ENCODE measurements at places on chromosomes 12 and 14. TPM values are rescaled to one million over a fixed set of nuclear protein-coding genes. Genes with fewer than 3 reads are reported as not detected.

The PCNX4 gene
- 29.7 TPM for total RNA-seq

DNA sequence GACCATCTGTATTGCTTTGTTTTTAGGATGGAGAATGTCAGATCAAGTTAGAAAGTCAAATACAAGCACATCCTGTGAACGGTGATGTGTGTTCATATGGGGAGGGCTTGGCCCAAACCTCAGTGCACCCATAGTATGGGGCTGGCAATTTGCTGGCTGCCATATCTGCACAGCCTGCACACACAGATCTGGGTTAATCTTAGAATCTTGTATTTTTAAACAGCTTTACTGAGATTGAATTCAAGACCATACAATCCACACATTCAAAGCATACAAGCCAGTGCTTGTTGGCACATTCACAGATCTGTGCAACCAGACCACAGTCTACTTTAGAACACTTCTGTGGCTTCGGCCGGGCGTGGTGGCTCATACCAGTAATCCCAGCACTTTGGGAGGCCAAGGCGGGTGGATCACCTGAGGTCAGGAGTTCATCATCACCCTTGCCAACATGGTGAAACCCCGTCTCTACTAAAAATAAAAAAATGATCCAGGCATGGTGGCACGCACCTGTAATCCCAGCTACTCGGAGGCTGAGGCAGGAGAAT, 90.4 kb downstream of the CCDC92 start:
- no peak for ATAC-seq

The PZP gene
- total RNA-seq: not detected

DNA sequence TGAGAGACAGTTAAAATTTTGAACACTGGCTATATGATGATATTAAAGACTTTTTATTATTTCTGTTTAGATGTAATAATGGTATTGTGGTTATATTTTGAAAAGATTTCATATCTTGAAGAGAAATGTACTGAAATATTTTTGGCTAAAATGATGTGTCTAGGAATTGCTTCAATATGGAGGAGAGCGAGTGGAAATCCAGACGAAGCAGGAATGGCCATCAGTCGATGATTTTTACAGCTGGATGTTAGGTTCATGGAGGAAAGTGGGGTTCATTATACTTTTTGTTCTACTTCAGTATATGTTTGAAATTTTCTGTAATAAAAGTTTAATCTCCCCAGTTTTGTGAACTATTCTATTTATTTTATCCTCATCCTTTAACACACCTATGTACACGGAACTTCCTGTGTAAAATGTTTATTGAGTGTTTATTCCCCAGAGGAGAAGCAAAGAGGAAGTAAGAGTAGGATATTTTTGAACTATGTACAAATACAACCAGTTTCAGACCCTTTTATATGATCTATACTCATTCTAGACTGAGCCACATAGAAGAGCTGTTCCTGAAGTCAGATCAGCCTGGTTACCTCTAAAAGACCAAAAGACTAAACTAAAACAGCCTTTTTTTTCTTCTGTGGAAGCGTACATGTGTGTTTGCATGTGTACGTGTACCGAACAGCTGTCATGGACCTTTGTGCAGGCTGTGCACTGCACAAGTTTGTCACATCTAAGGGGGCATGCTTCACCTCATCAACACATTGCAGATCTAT, 211.0 kb upstream of the NUDT4 start:
- ATAC-seq: no peak

DNA sequence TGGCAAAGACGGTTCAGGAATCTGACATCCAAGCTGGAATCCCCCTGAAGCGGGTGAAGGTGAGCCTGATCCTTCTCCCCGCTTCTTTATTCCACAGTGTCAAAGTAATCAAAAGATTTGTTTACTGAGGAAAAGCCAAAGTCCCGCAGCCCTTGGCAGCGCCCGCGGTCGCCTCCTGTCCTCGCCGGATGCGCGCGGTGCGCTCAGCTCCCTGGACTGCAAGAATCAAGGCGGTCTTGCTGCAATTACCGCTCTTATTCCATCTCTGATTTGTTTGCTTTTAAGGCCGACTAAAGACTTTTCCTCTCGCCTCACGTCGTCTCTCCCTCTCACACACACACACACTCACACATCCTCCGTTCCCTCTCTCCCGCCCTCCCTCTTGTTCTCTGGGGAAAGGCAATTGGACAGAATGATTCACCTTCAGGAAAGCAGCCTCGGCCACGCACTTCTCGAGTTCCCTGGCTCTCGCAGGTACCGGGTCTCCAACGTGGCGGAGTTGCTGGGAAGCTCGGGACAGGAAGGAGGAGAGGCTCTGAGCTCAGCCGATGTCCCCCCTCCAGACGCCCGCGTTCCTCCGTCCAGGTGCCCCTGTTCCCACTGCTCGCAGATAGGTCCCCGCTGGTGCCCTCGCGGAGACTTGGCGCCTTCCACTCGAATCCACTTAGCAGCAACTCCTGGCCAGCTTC, 68.6 kb upstream of the USP15 start:
- peak; percentile 38 for ATAC-seq

DNA sequence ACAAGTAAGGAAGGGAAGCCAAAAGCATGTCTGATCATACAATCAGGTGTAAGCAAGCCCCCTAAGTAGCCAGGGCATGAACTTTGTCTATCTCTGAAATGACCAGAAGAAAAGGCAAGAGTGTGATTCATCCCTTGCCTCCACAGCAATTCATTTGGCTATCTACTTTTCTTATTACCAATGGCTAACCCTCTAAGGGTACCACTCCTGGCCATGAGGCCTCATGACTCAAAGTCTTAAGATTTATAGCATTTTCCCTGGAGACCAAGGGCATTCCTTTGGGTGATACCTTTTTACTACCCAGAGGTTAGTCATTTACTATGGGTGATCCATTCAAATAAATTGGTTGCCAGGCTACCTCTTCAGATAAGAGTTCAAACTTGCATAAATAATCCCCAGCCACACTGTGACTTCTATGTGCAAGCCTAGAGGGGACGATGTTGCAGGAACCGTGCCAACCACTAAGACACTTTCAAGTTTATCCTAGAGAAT, 1.5 kb upstream of the LGALS3 start:
- no peak for ATAC-seq

DNA sequence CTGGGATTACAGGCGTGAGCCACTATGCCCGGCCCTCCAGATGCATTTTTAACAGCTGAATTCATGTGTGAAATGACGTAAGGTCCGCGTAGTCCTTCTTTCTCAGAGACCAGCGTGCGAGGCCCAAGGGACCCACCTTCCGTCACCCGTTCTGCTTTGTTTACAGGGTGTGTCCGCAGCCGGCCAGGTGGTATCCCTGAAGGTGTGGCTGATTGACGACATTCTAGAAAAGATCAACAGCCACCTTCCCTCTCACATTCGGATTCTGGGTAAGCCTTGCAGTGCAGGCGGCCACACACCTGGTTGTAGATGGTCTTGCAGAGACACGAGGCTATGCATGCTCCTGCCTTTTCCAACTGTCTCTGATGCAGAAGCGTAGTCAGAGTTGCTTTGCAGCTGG, 9.9 kb downstream of the PUS1 start:
- no peak for ATAC-seq

GRCh38 chr12:69545081-69545480, 40.2 kb upstream of the CCT2 start:
- peak; percentile 23 for ATAC-seq

GRCh38 chr12:14850929-14851663, 7.8 kb upstream of the ART4 start:
- no peak for ATAC-seq

GRCh38 chr14:51581017-51581881, 70.5 kb upstream of the FRMD6 start:
- no peak for ATAC-seq

GRCh38 chr12:105725054-105725453, 394.6 kb downstream of the C12orf75 start:
- no peak for ATAC-seq

GRCh38 chr14:75714991-75715390, 53.9 kb downstream of the TTLL5 start:
- no peak for ATAC-seq

GRCh38 chr14:77529963-77530362, 31.3 kb upstream of the ISM2 start:
- ATAC-seq: no peak

The GNB3 gene
- total RNA-seq: 0.66 TPM

DNA sequence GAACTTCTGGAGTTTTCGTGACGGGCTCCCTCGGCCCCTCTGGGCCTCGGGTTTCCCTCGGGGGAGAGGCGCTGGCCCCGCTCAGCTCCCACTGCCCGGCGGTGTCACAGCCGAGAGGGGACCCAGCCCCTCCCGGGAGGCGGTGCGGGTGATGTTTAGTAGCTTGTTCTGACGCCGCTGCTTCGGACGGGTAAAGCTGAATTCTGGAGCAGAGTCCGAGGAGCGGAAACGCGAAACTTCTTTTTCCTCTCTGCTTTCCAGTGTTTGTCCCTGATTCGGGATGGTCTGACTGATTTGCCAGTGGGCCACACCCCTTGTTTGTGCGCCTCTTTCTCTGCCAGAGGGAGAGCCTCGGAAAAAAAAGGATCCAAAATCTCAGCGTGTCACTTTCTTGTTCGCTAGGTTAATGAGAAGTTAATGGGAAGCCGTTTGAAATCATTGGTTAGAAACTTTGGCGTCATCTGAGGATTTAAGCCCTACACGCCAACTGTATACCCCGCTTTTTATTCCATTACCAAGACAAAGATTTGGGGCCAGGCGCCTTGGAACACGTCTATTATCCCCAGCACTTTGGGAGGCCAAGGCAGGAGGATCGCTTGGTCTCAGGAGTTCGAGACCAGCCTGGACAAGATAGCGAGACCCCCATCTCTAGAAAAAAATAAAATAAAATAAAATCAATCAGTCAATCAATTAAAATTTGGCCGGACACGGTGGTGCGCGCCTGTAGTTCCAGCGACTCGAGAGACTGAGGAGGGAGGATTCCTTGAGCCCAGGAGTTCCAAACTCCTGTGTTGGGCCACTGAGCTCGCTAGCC, 756 bp downstream of the TULP3 start:
- peak; percentile 20 for ATAC-seq

DNA sequence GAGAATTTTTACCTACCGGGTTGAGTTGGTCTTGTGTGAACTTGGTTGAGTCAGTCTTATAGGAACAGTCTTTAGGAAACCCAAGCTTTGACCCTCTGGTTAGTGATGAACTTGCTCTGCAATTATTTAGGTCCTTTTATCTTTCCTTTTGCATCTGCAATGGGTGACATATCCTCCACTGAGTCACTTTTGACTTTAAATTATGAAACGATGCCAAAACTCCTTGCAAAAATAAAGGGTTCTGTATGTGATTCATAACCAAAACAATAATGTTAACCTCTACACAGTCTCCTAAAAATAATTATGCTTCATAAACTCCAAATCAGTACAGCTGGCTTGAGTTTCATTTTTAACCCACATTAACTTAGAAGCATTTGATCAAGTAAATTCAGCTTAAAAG, 979.4 kb downstream of the GALC start:
- ATAC-seq: no peak

Measured in activated T-helper 17 cell treated with anti-CD3 and anti-CD28 coated beads, Interleukin-2, amount 50 U/mL, for 72 hours (primary cell).